GM18507 (cell line): ENCODE measurements at places on chromosomes 5 and 9.
A peak's percentile ranks its signal among the peaks of the same experiment; 100 is the strongest.

- DNase-seq = no peak
Measured at GRCh38 chr5:143585970-143586369, 182.5 kb upstream of the NR3C1 start.

- no peak for DNase-seq
Measured at GRCh38 chr9:135145312-135145711, 57.8 kb downstream of the OLFM1 start.

DNA sequence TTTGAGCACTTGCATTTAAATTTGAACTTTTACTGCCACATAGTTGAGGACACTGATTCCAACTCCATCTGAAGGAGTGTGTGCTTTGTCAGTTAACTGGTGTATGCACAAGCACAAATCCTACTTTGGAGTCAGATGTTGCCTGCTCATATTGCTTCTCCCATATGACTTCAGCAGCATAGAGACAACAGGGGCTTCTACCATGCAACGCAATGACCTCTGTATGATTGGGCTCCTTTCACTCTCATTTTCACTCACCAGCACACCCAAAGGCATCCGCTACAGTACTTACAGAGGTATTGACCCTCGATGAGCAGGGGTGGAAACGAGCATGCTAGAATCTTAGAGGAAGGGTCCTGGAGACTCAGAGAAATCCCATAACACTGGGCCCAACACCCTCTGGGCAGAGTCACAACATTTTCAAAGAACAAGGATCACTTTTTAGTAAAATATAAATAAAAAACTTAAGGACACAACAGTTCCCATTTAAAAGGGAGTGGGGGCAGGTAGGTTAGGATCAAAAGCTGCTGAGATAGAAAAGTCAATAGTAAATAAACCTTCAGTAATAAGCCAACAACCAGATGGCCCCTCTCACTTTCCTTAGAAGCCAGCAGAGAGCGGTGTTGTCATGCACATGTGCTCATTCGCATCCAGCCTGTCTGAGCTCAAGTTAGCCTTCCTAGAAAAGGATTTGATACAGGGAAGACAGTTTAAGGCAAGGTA is 203.8 kb downstream of the SNCAIP start:
- peak; percentile 12 for DNase-seq

GRCh38 chr5:164181604-164182003 is 676.2 kb downstream of the MAT2B start:
- DNase-seq = no peak

- no peak for DNase-seq
Measured at GRCh38 chr9:114775121-114775520, 30.7 kb downstream of the TNFSF15 start.

GRCh38 chr5:178312880-178313282 is 80.3 kb upstream of the PHYKPL start:
- DNase-seq = no peak

DNA sequence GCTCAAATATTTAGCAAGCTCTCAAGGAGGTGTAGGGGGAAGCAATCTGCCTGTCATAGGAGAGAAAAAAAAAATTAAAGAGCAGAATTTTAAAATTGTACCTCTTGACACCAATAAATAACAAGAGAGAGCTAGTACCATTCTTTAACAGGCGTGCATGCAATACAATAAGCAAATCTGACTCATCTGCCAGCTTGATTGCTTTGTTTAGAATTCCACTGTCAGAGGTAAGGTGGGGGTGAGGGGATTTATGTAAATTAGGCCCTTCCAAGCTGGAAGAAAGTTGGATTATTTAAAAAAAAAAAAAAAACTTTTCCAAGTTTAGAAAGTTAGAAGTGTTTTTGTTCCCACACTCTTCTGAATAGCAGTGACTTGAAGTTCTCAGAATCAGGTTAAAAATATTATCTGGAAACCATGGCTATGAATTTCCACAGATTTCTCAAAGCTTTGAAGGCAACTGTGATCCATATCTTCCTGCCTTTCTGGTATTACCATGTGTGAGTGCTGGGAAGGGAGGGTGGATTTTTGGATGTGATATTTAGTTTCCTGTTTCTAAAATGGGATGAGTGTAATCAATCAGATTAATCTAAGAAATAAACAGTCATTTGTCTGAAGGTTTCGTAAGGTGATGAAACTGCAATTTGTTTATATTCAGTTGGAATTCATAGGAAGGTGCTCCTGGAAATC is 477.5 kb downstream of the TLE4 start:
- DNase-seq = no peak

- no peak for DNase-seq
Measured at GRCh38 chr5:76303921-76304320, 99.2 kb upstream of the IQGAP2 start.

GRCh38 chr9:3760031-3760430 is 234.2 kb upstream of the RFX3 start:
- no peak for DNase-seq

- no peak for DNase-seq
Measured at GRCh38 chr5:95720094-95720786, 10.9 kb upstream of the RHOBTB3 start.

- DNase-seq = no peak
Measured at GRCh38 chr9:76818271-76818670, 54.0 kb downstream of the PCA3 start.

DNA sequence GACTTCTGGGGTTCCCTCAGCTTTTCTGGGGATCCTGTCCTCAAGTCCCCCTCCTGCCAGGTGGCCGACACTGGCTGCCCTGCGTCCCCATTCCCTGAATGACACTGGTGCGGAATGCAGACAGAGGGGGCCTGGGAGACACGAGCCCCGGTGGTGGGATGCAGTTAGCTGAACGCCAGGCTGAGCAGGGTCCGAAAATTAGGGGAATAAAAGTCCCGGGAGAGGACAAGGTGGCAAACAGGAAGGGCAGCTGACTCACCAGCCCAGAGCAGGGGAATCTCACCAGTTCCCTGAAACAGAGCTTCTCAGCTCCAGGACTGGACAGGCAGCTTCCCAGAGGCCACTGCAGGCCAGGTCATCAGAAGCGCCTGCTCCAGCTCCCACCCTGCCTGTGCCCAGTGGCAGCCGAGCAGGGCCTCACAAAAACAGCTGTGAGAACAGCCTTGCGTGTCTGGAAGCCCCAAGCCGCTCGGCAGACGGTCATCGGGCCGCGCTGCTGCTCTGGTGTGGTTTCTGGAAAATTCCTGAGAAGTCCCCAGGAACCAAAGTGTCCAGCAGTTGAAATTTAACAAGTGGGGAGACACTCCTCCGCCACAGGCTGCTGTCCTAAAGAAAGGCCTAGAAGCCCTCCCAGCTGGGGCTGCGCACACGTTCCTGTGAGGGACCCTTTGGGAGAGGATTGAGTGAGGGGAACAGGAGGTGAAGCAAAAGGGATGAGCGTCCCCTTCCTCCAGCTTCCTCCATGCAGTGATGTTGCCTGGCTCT is 47.6 kb upstream of the EXOC3 start:
- no peak for DNase-seq

DNA sequence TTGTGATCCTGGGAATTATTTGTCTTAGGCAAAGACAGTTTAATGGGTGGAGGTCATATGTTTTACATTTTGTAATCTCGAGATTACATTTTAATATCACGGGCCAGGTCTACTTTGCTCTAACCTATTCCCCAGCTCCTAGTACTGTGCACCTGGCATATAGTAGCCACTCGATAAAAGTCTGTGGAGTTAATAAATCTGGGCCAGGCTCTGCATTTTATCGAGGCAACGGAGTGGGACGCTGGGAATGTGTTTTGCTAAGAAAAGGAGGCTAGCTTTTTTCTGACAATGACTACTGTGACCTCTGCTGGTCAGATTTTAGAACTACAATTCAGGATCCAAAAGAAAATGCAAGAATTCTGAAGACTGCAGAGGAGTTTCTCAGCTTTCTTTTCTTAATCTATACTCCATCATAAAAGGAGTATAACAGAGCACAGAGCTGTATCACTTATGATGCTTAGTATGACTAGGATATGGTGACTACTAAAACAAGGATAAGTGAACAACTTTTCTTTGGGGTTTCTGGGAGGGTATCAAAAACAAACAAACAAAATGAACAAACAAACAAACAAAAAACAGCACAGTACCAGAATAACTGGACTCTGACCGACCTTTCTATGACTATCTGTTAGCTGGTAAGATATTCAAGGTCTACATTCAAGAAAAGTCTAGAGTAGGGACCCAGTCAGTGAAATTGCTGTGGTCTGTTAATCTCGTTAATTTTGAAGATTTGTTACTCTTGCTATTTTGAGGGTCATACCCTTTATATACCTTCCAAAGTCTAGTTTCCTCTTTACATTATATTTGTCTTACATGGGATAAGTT is 46.1 kb upstream of the CER1 start:
- no peak for DNase-seq

DNA sequence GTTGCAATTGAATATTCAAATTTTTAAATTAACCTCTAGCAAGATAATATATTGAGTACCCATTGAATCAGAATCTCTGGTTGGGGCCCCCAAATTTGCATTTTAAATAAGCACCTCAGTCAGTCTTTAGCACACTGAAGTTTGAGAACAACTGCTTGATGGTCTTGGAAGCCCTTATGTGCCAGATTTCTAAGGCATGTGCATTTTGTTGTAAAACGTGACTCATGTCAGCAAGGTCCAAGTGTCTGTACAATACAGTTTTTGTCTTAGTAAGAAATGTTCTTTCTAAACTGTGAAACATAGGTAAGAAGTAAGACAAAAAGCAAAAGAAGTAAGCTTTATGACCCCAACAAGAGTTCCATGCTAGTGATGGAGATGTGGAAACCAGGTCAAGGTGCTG is 59.1 kb upstream of the PHF2 start:
- no peak for DNase-seq

- DNase-seq = no peak
Measured at GRCh38 chr5:98570010-98570409, 203.5 kb upstream of the RGMB start.

- DNase-seq = no peak
Measured at GRCh38 chr9:114366334-114367128, 21.3 kb downstream of the AKNA start.

DNA sequence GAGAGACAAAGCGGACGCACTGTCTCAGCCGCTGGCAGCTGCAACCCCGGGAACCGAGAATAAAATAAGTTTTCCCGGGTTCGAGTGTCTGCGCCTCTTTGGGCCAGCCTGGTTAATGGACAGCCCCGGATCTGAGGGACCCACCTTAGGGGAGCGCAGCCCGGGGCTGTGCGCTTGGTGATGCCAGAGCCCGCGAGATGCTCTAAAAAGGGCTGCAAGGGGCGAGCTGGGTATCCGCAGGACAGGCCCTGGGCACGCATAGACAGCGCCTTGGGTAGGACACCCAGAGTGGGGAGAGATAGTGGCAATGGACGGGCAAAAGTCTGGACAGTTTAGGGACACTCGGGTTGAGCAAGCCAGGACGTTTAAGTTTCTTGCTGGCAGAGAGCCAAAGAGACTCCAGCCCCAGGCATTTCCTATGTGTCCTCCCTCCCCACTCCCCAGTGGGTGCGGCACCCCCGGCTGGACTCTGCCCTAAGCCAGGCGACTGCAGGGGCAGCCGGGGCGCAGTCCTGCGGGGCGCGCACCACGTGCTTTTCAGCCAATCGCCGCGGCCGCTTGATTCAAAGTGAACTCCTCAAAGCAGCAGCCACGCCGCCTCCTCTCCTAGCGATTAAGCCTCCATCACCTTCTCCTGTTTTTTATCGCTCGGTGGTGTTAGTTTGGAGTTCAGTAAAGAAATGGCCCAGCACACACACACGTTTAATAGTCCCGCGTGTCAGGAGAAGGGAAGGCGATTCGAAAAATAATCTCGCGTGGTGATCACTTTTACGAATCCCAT is 616 bp upstream of the ENC1 start:
- DNase-seq = no peak

DNA sequence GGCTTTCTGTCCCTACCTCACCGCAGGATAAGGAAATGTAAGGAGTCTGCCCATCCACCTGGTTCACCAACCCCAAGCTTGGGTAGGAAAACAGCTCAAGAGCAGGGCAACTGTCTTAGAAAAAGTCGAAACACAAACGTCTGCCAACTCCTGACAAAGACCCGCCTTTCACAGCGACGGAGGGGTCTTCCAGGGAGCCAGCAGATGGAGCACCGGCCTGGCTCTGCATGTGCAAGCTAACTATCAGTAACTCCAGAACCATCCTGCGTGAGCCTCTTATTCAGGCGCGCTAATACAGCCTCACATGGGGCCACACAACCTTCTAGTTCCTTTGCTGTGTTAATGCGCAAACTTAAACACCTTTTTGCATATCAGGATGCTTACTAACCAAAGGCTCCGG is 26.9 kb downstream of the CAMSAP1 start:
- DNase-seq = no peak

GRCh38 chr9:121734465-121734864 is 83.0 kb downstream of the DAB2IP start:
- no peak for DNase-seq

- no peak for DNase-seq
Measured at GRCh38 chr9:5478206-5478605, 27.9 kb downstream of the CD274 start.

- DNase-seq = no peak
Measured at GRCh38 chr5:26582350-26583045, 455.9 kb downstream of the CDH9 start.

DNA sequence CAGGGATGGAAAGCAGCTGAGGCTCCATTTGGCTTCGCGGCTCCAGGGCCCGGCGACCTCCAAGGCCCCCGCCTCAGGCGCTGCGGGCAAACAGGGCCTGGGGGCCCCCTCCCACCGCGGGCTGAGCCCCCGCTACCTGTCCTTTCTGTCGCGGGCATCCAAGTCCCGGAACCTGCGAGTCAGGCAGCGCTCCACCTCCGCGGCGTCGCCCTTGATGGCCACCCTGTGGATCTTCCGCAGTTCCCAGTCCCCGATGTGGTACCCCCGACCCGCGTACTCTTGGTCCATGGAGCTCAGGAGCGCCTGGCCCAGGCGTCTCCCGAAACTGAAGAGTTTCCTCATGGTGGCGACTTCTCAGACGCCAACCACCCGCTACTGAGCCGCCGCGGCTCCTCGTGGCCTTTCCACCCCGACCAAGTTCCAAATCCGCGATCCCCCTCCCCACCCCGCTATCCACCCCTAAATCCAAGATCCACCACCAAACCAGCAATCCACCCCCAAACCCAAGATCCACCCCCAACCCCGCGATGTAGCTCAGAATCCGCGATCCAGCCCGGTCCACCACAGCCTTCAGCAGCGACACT is 86.5 kb upstream of the CCDC180 start:
- DNase-seq = no peak

GRCh38 chr5:167792514-167792913 is 498.9 kb upstream of the WWC1 start:
- DNase-seq = no peak
